ENCODE measurements at places on chromosomes 12 and 14. TPM values are rescaled to one million over a fixed set of nuclear protein-coding genes. Genes with fewer than 3 reads are reported as not detected.
A peak's percentile ranks its signal among the peaks of the same experiment; 100 is the strongest.

DNA sequence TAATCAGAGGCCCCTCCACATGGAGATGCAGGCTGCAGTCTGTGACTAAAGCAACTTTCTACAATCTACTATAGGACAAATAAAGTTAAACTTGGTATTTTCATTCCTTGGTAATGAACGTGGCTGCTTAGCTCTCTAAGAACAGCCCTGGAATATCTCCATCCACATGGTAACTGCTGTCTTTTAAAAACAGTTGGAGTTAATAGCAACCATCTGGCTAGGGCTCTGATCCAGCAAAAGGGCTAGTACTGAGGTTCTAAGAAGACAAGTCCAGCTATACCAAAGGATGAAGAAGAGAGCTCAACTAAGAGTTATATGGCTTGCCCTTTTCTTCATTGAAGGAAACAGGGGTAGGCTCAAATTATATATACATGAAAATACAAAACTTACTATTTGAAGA, 920.1 kb downstream of the FLRT2 start:
- DNase-seq: peak; percentile 26

GRCh38 chr12:62331306-62331705, 71.1 kb downstream of the USP15 start:
- no peak for DNase-seq

- DNase-seq: no peak
Measured at GRCh38 chr14:97924922-97925613, 1127.9 kb downstream of the VRK1 start.

GRCh38 chr14:101761881-101762529, 496 bp downstream of the PPP2R5C start:
- DNase-seq: no peak

- DNase-seq: no peak
Measured at GRCh38 chr14:58145936-58146335, 6.1 kb downstream of the ARMH4 start.

DNA sequence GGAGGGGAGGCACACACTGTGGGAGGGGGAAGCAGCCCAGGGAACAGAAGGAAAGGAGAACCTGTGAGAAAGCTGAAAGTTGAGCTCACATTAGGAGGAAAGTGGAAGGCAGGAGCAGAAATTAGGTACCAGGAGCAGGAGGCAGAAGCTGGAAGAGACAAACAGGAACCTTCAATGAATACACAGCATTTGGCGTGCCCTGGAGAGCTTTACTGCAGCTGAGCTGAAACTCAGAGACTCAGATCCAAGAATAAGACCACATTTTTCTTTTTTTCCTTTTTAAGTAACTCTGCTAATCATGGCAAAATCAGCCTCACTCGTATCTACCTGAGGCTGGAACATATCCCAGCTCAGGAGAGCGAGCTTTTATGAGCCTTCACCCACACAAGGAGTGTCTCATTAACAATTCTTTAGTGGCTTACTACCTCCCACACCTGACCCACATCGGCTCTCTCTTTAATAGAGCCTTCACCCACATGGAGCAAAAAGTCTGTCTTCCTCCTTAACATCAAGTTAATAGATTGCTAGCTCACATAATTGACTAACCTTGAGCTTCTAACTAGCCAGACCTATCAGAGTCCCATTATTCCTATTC, 18.2 kb upstream of the CERS5 start:
- DNase-seq: no peak

GRCh38 chr14:48874711-48875110, 711.5 kb downstream of the RPS29 start:
- no peak for DNase-seq

DNA sequence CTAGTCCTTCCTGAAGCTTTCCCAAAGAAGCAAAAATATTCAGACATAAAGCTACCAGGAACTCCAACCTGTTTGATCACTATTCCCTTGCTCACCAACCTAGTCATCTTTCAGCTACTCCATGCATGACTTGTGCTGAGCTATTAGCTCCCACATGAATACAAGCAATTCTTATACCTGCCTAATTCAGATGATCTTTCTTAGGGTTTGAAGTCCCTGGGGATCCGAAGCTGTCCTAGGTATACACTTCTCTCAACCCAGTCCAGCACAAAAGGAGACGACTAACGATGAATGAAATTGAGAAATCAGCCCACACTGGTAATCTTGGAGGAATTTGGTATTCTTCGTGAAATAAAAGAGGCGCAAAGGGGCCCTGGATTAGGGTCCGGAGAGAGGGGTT, 631 bp upstream of the PTGR2 start:
- no peak for DNase-seq

- no peak for DNase-seq
Measured at GRCh38 chr12:127078577-127079350, 1188.2 kb upstream of the TMEM132C start.

- DNase-seq: no peak
Measured at GRCh38 chr12:110742096-110742717, 484 bp downstream of the PPP1CC start.

- DNase-seq: no peak
Measured at GRCh38 chr12:57718641-57719528, 19.7 kb downstream of the AGAP2 start.

- no peak for DNase-seq
Measured at GRCh38 chr12:131603939-131604795, 106.7 kb upstream of the SFSWAP start.

KRT6B gene
- not detected for polyA plus RNA-seq

PELI2 gene
- polyA plus RNA-seq: 8.5 TPM

PZP gene
- polyA plus RNA-seq: not detected

EDDM3A gene
- polyA plus RNA-seq: not detected

OR6C2 gene
- polyA plus RNA-seq: not detected

CCDC198 gene
- not detected for polyA plus RNA-seq
